Renal cortical epithelial cell (primary cell): ENCODE measurements at places on chromosomes 5 and 9. TPM values are rescaled to one million over a fixed set of nuclear protein-coding genes. Genes with fewer than 3 reads are reported as not detected.

DNA sequence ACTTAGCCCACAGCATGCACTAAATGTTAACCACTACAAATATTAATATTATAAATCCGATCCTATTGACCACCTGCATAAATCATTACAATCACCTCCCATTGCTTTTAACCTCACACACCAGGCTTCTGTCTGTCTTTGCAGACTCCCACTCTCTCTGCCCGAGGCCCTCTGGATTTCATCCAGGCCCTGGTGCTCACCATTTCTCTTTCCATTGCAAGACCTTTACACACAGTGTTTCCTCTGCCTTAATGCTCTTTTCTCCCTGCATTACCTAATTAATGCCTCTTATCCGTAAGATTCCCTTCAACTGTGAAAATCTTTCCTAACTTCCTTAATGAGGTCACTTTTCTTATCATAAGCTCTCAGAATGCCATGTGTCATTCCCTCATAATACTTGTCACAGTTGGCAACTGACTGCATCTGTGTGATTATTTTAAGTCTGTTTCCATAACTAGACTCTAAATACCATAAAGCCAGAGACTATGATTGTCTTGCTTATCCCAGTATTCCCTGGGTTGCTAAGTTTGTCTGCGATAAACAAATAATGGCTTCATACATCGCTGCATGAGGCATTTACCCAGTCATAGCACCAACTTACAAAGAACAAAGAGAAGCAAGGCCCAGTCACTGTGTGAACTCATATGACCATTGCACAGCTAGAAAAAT lies 155.1 kb downstream of the CCDC192 start:
- no peak for DNase-seq

DNA sequence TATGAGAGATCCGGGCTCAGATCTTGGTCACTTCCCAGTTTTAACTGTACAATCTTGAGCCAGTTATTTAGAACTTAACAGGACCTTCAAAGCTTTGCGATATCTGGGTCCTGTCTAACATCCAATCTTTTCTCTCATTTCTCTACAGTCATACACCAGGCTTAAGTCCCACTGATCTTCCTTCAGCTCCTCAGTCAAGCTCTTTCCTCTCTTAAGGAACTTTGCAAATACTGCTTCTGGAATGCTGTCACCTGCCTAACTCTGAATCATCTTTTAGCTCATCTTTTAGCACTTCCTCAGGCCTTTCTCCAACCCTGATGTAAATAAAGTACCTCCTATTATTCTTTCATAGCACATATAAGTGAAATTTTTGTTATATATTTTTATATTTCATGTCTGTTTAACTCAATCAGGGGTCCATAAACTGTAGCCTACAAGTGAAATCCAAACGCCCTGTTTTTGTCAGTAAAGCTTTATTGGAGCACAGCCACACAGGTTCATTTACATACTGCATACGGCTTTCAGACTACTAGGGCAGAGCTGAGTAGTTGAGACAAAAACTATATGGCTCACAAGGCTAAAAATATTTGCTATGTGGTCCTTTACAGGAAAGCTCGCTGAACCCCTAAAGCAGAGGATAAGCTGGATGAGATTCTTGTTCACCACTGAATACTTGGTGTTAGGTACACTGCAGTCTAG lies 63.5 kb downstream of the MEF2C start:
- DNase-seq, result no peak

GRCh38 chr5:40502736-40503135 lies 177.0 kb upstream of the PTGER4 start:
- no peak for DNase-seq

DNA sequence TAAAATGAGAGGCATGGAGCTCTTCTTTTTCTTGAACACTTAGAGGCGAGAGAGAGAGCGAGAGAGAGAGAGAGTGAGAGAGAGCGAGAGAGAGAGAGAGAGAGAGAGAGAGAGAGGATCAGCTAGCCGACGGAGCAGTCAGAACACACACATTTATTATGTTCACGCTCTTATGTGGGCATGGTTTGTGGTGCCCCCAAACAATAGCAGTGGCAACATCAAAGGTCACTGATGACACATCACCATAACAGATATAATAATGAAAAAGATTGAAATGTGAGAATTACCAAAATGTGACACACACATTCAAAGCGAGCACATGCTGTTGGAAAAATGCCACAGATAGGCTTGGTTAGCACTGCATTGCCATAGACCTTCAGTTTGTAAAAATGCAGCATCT lies 116.1 kb downstream of the KDM4C start:
- no peak for DNase-seq

- no peak for DNase-seq
Measured at GRCh38 chr9:38298503-38298902, 94.0 kb upstream of the ALDH1B1 start.

GRCh38 chr5:34047774-34048572 lies 5.0 kb upstream of the C1QTNF3 start:
- no peak for DNase-seq

- no peak for DNase-seq
Measured at GRCh38 chr9:130579738-130580463, 524 bp downstream of the FUBP3 start.

DNA sequence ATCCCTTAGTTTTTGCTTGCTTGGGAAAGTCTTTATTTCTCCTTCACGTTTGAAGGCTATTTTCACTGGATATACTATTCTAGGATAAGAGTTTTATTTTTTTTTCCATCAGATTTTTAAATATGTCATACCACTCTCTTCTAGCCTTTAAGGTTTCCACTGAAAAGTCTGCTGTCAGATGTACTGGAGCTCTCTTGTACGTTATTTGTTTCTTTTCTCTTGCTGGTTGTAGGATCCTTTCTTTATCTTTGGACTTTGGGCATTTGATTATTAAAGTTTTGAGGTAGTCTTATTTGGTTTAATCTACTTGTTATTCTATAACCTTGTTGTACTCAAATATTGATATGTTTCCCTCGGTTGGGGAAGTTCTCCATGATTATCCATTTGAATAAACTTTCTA lies 848.4 kb upstream of the COX7C start:
- no peak for DNase-seq

- DNase-seq, result no peak
Measured at GRCh38 chr5:132889501-132889900, 16.0 kb downstream of the LEAP2 start.

GRCh38 chr5:161544350-161544765 lies 2.2 kb downstream of the GABRB2 start:
- peak; percentile 46 for DNase-seq

DNA sequence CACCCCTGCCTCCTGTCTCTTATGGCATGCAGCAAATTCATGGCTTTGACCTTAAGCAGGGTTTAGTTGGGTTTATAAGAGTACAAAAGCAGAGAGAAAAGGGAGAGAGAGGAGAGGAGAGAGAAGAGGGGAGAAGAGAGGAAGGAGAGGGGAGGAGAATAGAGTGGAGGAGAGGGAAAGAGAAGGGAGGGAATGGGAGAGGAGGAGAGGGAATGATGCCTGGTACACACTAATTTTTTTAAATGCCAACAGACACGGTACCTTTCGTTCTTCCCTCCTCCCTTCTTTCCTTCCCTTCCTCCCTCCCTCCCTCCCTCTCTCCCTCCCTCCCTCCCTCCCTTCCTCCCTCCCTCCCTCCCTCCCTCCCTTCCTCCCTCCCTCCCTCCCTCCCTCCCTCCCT lies 48.7 kb downstream of the TNC start:
- no peak for DNase-seq

DNA sequence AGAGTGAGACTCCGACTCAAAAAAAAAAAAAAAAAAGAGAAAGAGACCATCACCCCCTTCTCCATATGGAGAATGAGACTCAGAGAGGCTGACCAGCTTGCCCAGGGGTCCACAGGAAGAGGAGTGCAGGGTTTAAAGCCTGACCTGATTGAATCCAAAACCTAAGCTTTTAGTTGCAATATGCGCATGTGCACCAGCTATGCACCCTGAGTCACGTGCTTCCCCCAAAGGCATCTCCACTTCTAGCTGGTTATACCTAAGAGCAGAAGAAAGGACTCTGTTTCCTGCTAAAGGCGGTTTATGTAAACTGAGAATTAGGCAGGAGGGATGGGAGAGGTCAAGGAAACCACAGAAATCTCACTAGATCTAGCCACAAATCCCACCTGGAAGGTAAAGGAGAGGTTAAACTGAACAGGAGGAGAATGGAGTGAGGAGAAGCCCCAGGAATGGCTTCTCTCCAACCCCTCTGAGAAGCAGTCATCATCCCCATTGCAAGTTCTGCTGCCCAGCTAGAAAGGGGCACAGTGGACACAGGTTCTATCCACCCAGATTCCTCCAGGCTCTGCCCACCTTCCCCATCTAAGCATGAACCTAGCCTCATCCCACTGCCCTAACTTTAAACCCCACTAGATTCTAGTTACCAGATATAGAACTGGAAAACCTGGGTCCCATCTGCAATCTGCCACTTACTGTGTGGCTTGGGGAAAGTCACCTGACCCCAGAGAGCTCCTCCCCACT lies 171.3 kb downstream of the ACTL7B start:
- no peak for DNase-seq

- DNase-seq, result no peak
Measured at GRCh38 chr9:15137658-15138356, 169.2 kb downstream of the TTC39B start.

- no peak for DNase-seq
Measured at GRCh38 chr5:142343531-142343930, 18.7 kb upstream of the SPRY4 start.

DNA sequence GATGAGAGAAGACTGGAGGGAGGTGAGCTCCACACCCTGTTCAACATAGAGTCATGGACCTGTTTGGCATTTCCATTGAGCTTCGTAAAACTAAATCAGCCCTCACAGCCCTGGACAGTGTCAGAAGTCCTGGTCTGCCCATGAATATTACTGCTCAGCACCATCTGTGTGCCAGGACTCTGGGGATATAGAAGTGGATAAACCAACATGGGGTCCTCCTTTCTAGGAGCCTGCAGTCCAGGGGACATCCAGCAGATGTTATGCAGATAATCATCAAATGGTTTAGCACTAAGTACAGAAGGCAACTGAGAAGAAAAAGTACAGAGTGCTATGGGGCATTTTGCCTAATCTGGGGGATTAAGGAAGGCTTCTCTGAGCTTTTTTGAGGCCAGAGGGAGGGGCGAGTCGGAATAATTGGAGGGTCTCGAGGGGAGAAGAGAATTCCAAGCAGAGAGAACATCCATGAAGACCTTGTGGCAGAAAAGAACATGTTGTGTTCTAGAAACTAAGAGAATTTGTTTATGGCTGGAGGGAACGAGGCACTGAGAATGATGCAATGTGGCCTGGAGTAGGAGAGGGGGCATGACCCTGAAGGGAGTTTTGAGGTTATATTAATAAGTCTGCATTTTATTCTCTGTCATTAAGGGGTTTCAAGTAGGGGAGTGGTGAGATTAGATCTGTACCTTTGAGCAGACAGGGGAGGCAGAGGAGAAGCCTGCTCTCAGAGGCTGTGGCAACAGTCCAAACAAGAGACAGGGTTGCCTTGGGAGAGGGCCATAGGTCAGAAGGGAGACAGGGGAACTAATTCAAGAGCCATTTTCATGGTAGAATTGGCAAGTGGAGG lies 63.5 kb upstream of the SLC2A8 start:
- DNase-seq, result peak; percentile 9

DNA sequence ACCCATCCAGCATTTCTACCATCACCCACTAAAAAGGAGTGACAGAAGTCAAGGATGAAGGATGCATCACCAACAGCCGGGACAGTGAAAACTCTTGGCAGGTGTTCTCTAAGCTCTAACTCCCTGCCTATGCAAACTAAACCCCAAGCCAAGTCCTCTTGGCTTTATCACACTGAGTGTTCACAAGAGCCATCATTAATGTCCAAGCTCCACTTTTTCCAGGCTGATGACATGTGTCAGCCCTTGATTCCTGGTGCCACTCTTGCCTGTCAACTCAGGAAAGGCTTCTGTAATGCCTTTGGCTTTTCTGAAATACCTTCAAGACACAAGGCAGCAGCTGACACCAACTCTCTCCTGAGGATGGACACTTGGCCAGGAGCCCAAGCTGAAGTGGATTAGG lies 86.9 kb downstream of the NR6A1 start:
- DNase-seq, result no peak

GRCh38 chr9:107759823-107760166 lies 270.2 kb upstream of the KLF4 start:
- DNase-seq, result no peak

GRCh38 chr9:107694390-107694789 lies 204.8 kb upstream of the KLF4 start:
- peak; percentile 18 for DNase-seq

DNA sequence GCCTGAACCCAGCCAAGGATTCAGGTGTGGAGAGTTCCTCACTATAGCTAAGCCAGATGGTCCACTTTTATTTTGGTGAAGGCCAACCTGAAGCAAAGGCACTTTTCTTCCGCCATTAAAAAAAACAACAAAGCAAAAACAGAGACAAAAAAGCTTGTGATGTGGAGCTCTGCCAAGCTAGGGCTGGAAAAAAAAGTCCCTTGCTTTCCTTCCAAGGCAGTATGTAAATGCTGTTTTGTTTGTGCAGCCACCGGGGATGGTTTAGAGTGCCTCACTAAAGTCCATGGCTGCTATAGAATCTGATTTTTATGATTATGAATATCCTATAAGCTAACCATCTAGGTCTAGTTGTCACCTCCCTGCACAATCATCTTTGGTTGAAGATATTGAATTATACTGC lies 14.9 kb downstream of the MEGF10 start:
- DNase-seq, result no peak

GRCh38 chr5:82821846-82822633 lies 255.2 kb downstream of the TMEM167A start:
- DNase-seq, result peak; percentile 18

DNA sequence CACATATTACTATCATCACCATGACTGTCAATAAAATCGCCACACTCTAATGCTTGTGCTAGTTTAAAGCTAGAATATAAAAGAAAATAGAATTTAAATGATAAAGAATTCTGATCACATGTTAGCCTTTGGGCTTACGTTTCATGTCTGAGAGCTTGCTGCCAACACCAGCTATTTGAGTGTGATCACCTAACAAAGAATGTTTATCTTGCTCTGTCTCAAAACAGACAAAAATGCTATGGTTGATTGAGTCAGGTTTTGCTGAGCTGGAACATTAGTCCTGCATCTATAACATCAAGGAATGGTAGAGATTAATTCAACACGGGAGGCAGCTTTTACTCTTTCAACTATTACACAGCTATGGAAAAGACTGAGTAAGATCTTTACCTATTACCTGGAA lies 50.7 kb downstream of the MSX2 start:
- peak; percentile 2 for DNase-seq

GRCh38 chr5:43041110-43041668 lies 1.1 kb upstream of the ANXA2R start:
- DNase-seq, result no peak

- no peak for DNase-seq
Measured at GRCh38 chr5:11396917-11397316, 507.3 kb downstream of the CTNND2 start.

- no peak for DNase-seq
Measured at GRCh38 chr5:172177176-172177575, 10.8 kb downstream of the STK10 start.

Gene LVRN
- 0.30 TPM in 1 of 2 replicates, not detected in the other for total RNA-seq

Gene NUDCD2
- 3.8 and 5.3 TPM in 2 replicates for total RNA-seq

Gene SAPCD2
- 0.99 and 12.0 TPM in 2 replicates for total RNA-seq

Gene CARTPT
- not detected in 2 replicates for total RNA-seq

Gene GFI1B
- total RNA-seq, result not detected in 2 replicates

Gene ZDHHC11
- under 0.01 and 2.3 TPM in 2 replicates for total RNA-seq

Gene GPX3
- 5.2 and 102 TPM in 2 replicates for total RNA-seq

Gene CCNO
- total RNA-seq, result 2.7 and 3.3 TPM in 2 replicates

Gene CSNK1G3
- 73.8 and 91.8 TPM in 2 replicates for total RNA-seq
